ENCODE measurements at places on chromosomes 6 and 20.

DNA sequence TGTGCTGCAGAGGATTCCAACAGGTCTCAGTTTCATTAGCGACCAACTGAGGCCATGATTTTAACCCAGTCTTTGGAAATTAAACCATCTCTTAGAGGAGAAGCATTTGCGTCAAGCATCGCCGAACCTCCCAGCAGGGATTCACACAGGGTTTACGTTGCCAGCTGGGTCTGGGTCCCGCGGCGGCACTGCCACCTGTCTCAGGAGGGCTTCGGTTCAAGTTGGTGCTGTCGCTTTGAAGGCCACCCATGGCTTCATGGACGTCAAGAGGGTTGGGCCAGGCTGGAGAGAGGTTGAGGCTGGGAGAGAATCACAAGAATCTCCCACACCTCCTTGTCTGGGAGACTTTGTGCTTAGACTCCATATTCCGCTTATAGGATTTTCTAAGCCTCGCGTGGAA lies 43.0 kb upstream of the FRMD1 start:
- DNase-seq, result no peak

- DNase-seq, result no peak
These were observed 19.0 kb upstream of the GSTA4 start for GRCh38 chr6:53014063-53014462.

DNA sequence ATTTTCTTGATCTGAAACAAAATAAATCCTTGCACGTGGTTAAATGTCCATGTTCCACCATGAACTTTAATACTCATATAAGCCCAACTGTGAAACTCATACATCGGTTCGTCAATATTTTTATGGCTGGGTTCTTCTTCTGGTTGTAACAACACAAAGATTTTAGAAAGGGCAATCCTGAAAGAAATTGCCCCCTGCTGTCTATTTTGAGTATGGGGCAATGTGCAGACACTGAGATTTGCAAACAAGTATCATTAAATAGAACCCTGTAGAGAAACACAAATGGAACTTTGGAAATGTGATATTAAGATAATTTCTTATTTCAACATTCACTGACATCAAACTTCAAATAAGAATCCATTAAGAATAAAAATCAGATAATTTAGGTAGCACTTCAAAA lies 80.2 kb upstream of the PHACTR1 start:
- DNase-seq, result no peak

DNA sequence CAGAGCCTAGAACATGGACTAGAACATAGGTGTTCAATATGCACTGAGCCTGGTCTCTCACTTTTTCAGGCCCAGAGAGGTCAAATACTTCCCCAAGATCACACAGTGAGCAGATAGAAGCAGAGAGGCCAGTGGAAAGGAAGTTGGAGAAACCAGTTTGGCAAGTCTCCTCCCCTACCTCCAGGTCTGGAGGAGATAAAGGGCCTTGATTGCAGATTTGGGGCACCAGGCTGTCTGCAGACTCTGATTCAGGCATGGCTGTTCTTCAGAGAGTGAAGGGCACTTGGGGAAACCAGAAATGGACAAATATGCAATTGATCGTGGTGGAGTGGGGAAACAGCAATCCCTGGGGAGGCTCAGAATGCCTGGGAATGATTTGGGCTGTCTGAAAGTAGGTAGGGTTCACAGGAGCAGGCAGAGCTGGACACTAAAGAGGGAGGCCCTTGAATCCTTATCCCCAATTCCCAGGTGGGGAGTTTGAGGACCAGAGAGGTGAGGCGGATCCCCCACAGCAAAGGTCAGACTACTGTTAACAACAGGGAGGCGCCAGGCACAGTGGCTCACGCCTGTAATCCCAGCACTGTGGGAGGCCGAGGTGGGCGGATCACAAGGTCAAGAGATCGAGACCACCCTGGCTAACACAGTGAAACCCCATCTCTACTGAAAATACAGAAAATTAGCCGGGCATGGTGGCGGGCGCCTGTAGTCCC lies 2.3 kb downstream of the PEDS1 start:
- peak; percentile 64 for DNase-seq

DNA sequence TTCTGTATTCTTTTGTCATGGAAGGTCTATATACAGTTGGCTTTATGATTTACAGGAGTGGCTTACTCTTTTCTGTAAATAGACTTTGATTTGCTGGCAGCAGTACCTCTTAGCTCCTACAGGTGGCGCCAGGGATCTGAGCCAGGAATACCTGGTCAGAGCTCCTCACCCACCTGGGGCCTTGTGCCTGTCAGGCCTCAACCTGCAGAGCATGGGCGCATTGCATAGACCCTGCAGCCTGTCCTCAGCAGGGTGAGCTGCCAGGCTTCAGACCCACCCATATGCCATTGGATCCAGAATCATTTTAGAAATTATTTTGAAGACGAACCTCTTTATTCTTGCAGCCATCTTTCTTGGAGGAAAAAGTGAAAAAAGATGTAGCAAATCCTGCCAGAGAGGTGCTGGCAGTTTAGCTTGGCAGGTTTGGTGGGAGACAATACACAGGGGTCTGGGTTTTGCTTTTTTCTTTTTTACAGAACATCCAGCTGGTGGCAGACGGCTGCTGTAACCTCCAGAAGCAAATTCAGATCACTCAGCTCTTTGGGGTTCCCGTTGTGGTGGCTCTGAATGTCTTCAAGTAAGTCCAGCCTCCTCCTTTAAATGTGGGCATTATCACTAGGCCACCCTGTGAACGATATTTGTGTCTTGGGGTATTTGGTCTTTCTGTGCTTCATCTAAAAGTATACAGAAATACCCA lies 149.1 kb downstream of the MTHFD1L start:
- DNase-seq, result peak; percentile 58

GRCh38 chr20:58045579-58045978 lies 182.9 kb downstream of the ANKRD60 start:
- DNase-seq, result no peak

- DNase-seq, result no peak
These were observed 22.6 kb downstream of the ETV7 start for GRCh38 chr6:36364669-36365479.

DNA sequence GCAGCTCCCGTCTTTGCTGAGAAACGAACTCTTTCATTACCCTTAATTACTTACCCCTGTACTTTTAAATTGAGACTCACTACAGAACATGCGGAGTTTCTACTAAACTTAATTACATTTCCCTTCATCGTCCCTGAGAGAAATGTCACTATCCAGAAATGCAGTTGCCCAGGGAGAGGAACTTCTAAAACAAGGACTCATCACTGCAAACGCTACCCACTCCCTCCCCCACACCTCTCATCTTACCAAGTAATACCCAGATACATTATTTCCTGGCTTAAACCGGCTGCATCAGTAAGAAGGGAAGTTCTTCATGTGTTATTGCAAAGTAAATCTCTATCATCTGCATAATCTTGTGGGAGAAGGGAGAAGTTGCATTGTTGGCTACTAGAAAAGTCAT lies 138.3 kb downstream of the IPCEF1 start:
- DNase-seq, result no peak

- DNase-seq, result no peak
These were observed 26.2 kb upstream of the FOXP4 start for GRCh38 chr6:41519745-41520699.
